Kidney (tissue), 22 donors: ENCODE measurements at places on chromosomes 7 and 10.

DNA sequence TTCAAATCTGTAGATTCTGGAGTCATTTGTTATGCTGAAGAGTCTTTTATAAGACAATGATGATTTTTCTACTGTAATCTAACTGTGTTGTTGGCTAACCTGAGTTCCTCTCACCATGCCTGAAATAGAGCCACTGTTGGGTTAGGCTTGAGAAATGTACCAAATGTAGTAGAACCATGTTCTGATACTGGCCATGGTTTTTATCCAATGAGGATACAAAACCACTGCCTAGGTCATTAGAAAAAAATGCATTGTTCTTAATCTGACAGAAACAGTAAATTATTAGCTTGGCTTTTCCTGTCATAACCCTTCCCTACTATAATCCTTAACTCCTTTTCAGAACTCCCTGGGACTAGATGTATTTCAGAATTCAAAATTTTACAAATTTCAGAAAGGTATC, 86.6 kb downstream of the RAPGEF5 start:
- no peak for DNase-seq

DNA sequence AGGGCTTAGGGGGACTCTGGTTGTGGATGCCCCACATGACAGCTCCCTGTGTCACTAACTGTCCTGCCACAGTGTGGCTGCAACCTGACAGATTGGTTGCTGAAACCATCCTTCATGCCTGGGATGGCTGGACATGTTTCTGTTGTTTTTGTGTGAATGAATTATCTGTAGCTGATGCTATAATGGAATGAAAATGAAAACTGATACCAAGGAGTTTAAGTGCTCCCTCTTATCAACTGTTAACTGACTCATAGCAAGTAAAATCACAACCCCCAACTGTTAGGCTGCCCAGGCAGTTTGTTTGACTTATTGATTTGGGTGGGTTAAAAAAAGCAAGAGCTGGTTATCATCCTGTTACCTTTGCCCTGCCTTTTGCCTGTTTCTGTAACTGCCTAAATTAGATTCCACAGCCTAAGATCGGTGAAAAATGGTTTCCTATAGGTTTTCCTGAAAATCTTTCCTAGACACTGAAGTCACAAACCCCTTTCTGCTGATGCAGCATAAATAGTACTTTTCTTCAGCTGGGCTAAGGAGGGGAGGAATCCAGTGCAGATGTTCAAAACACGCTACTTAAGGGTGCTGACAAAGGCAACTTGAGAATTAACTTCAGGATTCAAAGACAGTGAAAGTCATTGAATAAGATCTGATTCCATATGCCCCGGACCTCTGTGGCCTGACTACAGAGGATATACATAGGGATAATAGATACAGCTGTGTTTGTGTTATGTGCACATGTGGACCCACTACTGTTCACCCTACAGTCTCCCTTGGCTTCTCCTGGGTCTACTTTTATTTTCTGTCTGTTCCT, 5.7 kb downstream of the FRAT2 start:
- DNase-seq = peak; percentile 6

DNA sequence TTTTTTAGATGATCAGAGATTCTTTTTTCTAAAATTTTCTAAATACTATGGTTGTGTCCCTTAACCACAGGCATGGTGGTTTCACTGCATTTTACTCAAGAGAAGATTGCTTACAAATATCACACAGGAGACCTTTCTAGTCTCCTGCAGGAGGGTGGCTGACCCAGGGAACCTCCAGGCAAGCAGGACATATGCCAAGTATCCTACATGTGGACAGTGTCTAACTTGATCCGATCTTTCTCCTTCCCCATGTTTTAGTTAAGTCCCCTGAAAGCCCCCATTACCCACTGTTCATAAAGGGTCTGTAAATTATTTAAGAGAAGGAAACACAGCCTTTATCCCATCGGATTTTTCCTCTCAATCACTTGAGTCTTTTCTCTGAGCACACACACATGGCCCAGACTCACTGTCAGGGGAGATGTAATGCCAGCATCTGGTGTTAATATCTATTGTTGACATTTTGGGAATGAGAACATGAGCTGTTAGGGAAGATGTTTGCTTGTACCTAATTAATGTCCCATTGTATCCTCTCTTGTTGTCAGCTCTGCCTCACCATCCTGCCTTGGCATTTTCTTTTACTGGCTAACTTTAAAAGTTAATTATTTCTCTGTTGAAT, 755.2 kb downstream of the AUTS2 start:
- no peak for DNase-seq

DNA sequence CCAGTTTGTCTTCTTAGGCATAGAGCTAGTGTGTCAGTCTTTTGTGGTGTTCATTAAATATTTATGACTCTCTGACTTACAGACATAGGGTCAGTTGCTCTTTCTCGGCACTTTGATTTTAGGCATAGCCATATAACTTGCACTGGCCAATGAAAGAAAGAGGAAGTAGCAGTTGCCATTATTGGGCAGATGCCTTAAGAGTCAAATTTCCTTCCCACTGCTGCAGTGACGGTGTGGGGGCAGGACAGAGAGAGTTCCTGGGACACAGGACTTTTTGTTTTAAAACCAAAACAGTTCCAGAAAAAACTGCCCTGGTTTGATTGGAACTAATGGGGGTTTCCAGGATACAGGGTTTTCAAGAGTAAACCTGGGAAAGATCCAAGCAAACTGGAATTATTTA, 60.2 kb upstream of the PHF14 start:
- DNase-seq = no peak

GRCh38 chr10:72298592-72299519, 25.1 kb downstream of the DDIT4 start:
- peak; percentile 77 for DNase-seq

- DNase-seq = no peak
Measured at GRCh38 chr10:84755311-84755710, 426.9 kb downstream of the CCSER2 start.
